Naive B cell (primary cell): ENCODE measurements at places on chromosomes 4 and X.
A peak's percentile ranks its signal among the peaks of the same experiment; 100 is the strongest.

- no peaks in the 10 kb centered on the region for H3K36me3 ChIP-seq
- peaks cover 26% of the 10 kb centered on the region for H3K4me1 ChIP-seq
- no peak for DNase-seq
- H3K4me3 ChIP-seq: peak overlapping the region; percentile 77
These were observed 1.2 kb downstream of the CXCL2 start for GRCh38 chr4:74097631-74098426.

- no peaks in the 10 kb centered on the region for H3K27me3 ChIP-seq
- H3K36me3 ChIP-seq: no peaks in the 10 kb centered on the region
- no peak overlapping the region for H3K27ac ChIP-seq
These were observed 56.8 kb downstream of the PRRG1 start for GRCh38 chrX:37405956-37406355.

DNA sequence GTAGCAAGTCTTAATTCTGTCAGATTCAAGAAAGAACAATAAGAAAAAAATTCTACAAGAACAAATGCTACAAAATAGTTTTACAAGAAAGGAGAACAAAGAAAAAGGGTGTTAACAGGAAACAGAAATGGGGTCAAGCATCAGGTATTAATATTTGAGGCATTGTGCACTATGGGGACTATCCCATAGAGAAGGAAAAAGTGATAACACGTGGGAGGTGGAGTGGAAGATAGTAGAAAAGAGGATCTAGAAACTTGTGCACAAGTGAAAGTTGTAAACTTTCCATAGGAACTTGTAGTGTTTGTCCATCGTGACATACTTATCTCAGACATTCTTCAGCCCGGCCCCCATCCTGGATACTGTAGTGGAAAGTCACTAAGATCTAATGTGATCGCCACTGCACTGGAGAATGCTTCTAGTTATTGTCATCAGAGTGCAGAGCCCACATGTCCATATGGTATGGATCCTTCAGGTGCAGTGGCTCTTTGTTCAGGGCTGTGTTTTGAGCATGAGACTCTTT is 15.4 kb upstream of the NFXL1 start:
- no peak for DNase-seq
- H3K4me3 ChIP-seq: no peak overlapping the region
- no peaks in the 10 kb centered on the region for H3K36me3 ChIP-seq
- H3K27me3 ChIP-seq: peaks cover 25% of the 10 kb centered on the region
- peaks cover 9% of the 10 kb centered on the region for H3K4me1 ChIP-seq

- no peaks in the 10 kb centered on the region for H3K27me3 ChIP-seq
- H3K36me3 ChIP-seq: peaks cover 35% of the 10 kb centered on the region
- no peak for DNase-seq
- H3K4me1 ChIP-seq: peaks cover 51% of the 10 kb centered on the region
- H3K27ac ChIP-seq: peak overlapping the region; percentile 87
These were observed 53.7 kb downstream of the ZFX start for GRCh38 chrX:24203072-24203808.

GRCh38 chr4:141339966-141340365 is 119.3 kb downstream of the ZNF330 start:
- H3K27me3 ChIP-seq: peaks cover 22% of the 10 kb centered on the region
- no peak overlapping the region for H3K4me3 ChIP-seq
- no peaks in the 10 kb centered on the region for H3K36me3 ChIP-seq
- no peak overlapping the region for H3K27ac ChIP-seq
- H3K4me1 ChIP-seq: no peaks in the 10 kb centered on the region
- DNase-seq: no peak

- no peaks in the 10 kb centered on the region for H3K27me3 ChIP-seq
- no peaks in the 10 kb centered on the region for H3K4me1 ChIP-seq
- DNase-seq: no peak
- no peak overlapping the region for H3K27ac ChIP-seq
- no peak overlapping the region for H3K4me3 ChIP-seq
These were observed 1432.6 kb upstream of the TENM3 start for GRCh38 chr4:180810581-180810980.

DNA sequence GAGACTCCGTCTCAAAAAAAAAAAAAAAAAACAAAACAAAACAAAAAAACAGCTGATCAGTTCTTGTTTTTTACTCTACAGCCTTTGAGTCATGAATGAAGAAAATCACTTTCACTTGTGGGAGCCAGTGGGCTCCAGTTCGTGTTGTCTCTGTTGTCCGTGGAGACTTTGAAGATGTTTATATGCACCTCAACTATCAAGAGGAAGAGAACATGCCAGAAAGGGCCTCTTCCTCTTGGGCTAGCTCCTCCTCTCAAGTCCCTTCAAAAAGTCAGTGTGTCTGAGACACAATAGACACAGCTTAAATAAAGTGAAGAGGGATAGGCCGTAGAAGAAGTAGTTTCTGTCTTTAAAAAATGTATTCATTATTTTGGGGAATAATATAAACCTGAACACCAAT is 182.7 kb downstream of the KDR start:
- peak overlapping the region; percentile 89 for H3K27ac ChIP-seq
- peaks cover 4% of the 10 kb centered on the region for H3K27me3 ChIP-seq
- peaks cover 16% of the 10 kb centered on the region for H3K4me1 ChIP-seq

DNA sequence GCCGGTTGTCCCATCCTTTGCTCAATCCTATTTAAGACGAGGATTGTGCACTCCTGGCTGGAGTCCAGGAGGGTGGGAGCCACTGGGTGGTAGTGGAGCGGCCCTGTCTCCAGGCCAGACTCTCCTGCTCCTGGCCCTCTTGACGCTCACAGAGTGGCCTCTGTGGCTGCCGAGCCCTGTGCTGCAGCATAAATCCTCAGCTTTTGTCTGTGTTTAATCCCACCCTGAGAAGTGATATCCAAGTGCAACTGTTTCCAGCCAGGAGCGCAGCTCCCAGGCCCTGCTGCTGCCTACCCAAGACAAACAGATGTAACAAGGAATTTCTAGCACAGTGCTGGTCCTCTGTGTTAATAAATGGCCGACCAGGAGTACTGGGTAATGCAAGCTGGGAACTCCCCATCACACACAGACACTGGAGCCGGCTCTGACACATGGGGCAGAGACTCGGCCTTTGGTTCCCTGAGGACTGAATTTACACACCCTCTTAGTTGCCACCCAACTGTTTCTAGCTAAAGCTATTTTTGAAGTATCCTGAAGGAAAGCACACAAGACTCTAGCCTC is 85.3 kb downstream of the GATB start:
- H3K4me3 ChIP-seq: no peak overlapping the region
- no peaks in the 10 kb centered on the region for H3K4me1 ChIP-seq
- DNase-seq: no peak
- no peaks in the 10 kb centered on the region for H3K27me3 ChIP-seq
- H3K27ac ChIP-seq: no peak overlapping the region
- no peaks in the 10 kb centered on the region for H3K36me3 ChIP-seq

- no peak for DNase-seq
- H3K36me3 ChIP-seq: peaks cover 17% of the 10 kb centered on the region
- no peak overlapping the region for H3K27ac ChIP-seq
- H3K27me3 ChIP-seq: no peaks in the 10 kb centered on the region
- no peak overlapping the region for H3K4me3 ChIP-seq
- H3K4me1 ChIP-seq: no peaks in the 10 kb centered on the region
These were observed 32.9 kb downstream of the CPEB2 start for GRCh38 chr4:15035159-15035558.

DNA sequence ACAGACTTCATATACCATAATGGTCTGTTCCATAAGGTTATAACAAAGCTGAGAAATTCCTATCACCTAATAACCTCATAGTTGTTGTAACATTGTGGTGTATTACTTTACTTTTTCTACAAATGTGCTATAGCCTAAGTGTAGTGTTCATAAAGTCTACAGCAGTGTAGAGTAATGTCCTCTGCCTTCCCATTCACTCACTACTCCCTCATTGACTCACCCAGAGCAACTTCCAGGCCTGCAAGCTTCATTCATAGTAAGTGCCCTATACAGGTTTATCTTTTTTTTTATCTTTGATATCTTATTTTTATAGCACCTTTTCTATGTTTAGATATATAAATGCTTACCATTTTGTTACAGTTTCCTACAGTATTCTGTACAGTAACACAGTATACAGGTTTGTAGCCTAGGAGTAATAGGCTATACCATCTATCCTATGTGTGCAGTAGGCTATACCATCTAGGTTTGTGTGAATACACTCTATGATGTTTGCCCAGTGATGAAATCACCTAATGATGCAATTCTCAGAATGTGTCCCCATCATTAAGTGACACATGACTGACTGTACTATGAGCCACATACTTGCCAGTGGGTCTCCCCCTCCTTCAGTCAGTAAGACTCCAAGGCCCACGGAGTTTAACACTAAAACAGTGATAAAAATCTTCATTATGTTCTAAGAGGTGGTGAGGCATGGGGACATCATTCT is 299.9 kb downstream of the UNC5C start:
- H3K27me3 ChIP-seq: no peaks in the 10 kb centered on the region
- H3K27ac ChIP-seq: no peak overlapping the region
- no peaks in the 10 kb centered on the region for H3K36me3 ChIP-seq
- no peak for DNase-seq
- no peak overlapping the region for H3K4me3 ChIP-seq

- H3K36me3 ChIP-seq: no peaks in the 10 kb centered on the region
- H3K27ac ChIP-seq: no peak overlapping the region
- H3K4me3 ChIP-seq: no peak overlapping the region
These were observed 201.0 kb downstream of the DCTD start for GRCh38 chr4:182716192-182716591.

- H3K27me3 ChIP-seq: no peaks in the 10 kb centered on the region
- H3K4me1 ChIP-seq: peaks cover 4% of the 10 kb centered on the region
- no peak overlapping the region for H3K27ac ChIP-seq
- no peaks in the 10 kb centered on the region for H3K36me3 ChIP-seq
These were observed 31.2 kb downstream of the PRDM8 start for GRCh38 chr4:80228460-80228859.

- DNase-seq: no peak
- H3K27ac ChIP-seq: no peak overlapping the region
- no peaks in the 10 kb centered on the region for H3K4me1 ChIP-seq
- H3K27me3 ChIP-seq: no peaks in the 10 kb centered on the region
- no peaks in the 10 kb centered on the region for H3K36me3 ChIP-seq
- H3K4me3 ChIP-seq: no peak overlapping the region
These were observed 86.6 kb downstream of the HUWE1 start for GRCh38 chrX:53599781-53600396.

GRCh38 chrX:127057891-127058619 is 238.5 kb downstream of the PRR32 start:
- H3K4me3 ChIP-seq: no peak overlapping the region
- H3K36me3 ChIP-seq: no peaks in the 10 kb centered on the region
- no peak for DNase-seq
- no peaks in the 10 kb centered on the region for H3K27me3 ChIP-seq
- H3K27ac ChIP-seq: no peak overlapping the region
- no peaks in the 10 kb centered on the region for H3K4me1 ChIP-seq

DNA sequence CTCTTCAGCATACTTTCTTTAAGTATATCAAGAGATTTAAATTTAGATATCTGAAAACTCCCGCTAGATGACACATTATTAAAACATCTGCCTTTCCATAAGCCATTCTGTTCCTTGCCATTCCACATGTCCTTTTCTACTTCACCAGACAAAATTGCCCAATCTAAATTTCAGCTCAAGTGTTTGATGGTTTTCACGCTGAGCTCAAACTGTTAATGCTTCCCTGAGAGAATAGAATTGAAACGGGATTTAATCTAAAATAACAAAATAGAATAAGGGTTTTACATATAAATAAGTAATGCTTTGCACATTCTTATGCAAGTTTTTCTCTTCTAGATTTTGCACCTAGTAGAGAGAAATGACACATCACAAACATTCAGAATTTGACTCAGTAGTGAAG is 764.5 kb upstream of the TENM3 start:
- no peak overlapping the region for H3K4me3 ChIP-seq
- no peak for DNase-seq
- H3K4me1 ChIP-seq: no peaks in the 10 kb centered on the region
- H3K36me3 ChIP-seq: no peaks in the 10 kb centered on the region

- no peak for DNase-seq
- no peak overlapping the region for H3K4me3 ChIP-seq
- H3K27ac ChIP-seq: no peak overlapping the region
- H3K27me3 ChIP-seq: no peaks in the 10 kb centered on the region
These were observed 139.3 kb upstream of the VCX2 start for GRCh38 chrX:8310409-8310808.
